ENCODE measurements at places on chromosomes 3 and 15. TPM values are rescaled to one million over a fixed set of nuclear protein-coding genes. Genes with fewer than 3 reads are reported as not detected.

MME gene
- 0.50 TPM for polyA plus RNA-seq

- H3K4me3 ChIP-seq, result no peak overlapping the region
- peak; percentile 84 for DNase-seq
- H3K27me3 ChIP-seq, result no peaks in the 10 kb centered on the region
- peak overlapping the region; percentile 72 for H3K27ac ChIP-seq
- H3K36me3 ChIP-seq, result peaks cover 3% of the 10 kb centered on the region
Observed at GRCh38 chr3:71031914-71032521, 551.5 kb downstream of the FOXP1 start.

DNA sequence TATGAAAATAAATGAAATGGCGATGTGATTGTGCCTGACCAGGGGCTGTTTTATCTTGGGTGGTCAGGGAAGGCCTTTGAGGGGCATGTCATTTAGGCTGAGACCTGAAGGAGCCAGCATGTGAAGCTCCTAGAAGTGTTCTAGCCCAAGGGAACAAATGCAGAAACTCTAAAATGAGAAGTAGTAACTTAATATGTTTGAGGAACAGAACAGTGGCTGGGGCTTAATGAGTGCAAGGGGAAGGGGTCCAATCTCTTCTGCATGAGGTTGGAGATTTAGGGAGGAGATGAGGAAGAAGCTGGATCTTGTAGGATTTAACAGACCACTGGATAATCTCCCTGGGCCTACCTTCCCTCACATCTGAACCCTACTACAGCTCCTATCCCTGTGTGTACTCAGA is 110.5 kb downstream of the AKAP13 start:
- H3K27me3 ChIP-seq, result no peaks in the 10 kb centered on the region
- H3K36me3 ChIP-seq, result no peaks in the 10 kb centered on the region
- H3K4me3 ChIP-seq, result no peak overlapping the region
- H3K4me1 ChIP-seq, result peaks cover 70% of the 10 kb centered on the region

GRCh38 chr3:12579905-12580304 is 23.0 kb downstream of the MKRN2 start:
- no peak for DNase-seq
- peaks cover 15% of the 10 kb centered on the region for H3K4me1 ChIP-seq
- H3K36me3 ChIP-seq, result peaks cover 100% of the 10 kb centered on the region
- H3K27ac ChIP-seq, result peak overlapping the region; percentile 47
- no peak overlapping the region for H3K4me3 ChIP-seq
